Muscle of arm (tissue), 14 donors: ENCODE measurements at places on chromosomes 11 and 22. TPM values are rescaled to one million over a fixed set of nuclear protein-coding genes. Genes with fewer than 3 reads are reported as not detected.

DNA sequence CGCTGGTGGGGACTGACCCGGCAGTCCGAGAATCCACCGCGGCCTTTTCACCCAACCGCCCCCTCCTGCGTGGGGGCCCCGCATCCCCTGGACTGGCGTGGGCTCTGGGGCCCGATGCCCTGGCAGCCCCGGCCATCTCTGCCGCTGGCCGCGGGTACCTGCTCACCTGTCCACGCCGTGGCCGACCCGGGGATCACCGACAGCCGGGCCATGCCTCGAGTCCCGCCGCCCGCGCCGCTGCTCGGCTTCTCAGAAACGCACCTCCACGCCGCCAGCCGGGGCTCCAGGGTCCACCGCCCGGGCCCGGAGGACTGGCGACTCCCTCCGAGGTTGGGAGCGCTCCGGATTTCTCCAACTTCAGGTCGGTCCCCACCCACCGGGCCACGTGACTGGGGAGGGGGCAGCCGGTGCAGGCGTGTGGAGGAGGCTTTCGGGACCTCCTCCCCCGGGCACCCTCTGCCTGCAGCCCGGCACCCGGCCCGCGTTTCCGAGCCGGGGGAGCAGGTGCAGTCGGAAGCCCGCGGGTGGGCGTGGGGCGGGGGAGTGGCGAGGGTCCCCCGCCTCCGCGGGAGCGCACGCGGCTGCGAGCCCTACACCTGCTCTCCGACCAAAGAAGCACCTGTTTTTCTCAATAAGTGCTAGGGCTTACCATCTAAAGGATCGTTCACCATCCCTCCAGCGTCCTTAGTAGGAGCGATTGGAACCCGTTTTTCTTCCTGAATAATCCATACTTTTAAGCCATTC is 554 bp upstream of the NRIP3 start:
- DNase-seq, result no peak

GRCh38 chr11:120744016-120744994 is 232.8 kb downstream of the GRIK4 start:
- DNase-seq, result no peak

GRCh38 chr11:7081441-7081840 is 7.4 kb upstream of the RBMXL2 start:
- DNase-seq, result no peak

DNA sequence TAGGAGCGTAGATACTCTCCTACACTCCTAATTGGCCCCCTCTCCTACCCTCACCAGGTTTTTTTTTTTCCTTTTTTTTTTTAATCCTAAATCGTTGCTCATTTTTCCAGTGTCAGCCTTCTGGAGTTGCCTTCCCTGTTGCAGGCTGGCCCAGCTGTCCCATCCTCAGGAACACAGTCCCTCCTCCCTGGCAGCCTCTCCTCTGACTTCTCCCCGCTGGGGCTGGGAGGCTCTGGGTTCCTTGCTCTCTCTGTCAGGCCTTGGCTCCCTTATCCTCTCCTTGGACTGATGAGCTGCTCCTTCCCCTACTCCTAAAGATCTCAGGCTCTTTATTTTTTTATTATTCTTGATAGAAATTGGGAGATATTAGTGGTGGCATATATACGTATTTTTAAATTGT is 62.2 kb downstream of the PKNOX2 start:
- DNase-seq, result no peak

CHRM4 gene
- polyA plus RNA-seq, result not detected
